ENCODE measurements at places on chromosomes 6 and 20. TPM values are rescaled to one million over a fixed set of nuclear protein-coding genes. Genes with fewer than 3 reads are reported as not detected.

GRCh38 chr6:56280126-56280525 lies 32.7 kb upstream of the COL21A1 start:
- DNase-seq, result no peak

Gene AKAP7
- polyA plus RNA-seq, result 1.0 TPM

DNA sequence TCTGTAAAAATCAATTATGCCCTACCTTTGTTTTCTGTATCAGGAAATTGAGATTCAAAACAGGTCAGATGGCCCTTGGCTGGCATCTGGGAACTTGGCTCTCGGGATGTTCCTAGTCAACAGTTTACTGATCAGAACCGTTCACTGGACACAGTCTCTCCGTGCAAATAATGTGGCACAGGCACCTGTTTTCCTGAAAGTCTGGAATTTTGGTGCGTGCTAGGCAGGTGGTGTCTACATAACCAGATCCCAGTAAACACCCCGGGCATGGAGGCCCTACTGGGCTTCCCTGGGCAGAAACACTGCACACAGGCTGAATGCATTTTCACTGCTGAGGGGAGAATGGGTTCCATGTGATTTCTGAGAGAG lies 7.5 kb downstream of the SNHG17 start:
- DNase-seq, result no peak

DNA sequence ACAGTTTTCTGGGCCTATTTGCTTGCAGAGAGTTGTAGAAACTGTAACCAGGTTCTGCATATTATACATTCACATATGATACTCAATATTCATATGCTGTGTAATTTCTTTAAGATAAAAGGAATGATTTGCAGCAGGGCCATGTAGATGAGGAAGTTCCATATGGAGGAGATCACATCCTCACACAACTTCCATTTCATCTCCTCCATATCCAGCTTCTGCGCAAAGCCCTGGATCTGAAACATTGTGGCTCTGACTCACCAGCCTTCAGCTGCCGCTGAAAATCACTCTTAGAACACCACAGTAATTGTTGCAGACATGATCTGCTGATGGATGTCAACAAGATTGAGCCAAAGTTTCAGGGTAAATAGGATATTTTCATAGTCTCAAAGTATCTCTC lies 57.7 kb downstream of the PXDC1 start:
- no peak for DNase-seq

DNA sequence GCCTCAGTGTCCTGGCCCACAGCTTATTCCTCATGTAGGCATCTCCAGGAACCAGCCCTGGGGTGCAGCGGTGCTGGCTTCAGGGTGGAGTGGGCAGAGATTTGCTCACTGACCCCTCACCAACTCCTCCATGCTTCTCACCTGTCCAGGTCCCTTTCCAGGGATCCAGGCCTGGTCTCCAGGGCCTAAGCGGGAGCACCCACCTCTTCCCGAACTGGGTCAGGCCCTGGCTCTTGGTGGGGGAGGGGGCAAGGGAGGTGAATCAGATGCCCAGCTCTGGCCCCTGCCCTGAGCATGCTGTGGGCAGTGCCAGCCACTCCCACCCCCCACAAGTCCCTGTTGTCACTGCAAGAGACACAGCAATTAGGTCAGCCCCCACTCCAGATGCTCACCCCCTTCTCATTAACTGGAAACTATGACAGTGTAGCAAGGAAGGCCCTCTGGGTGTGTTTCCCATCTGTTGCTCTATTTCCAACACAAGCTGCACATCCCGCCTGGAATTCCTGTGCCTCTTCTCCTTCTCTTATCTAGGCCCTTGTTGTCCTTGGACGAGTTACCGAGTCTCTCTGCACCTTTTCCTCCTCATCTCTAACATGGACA lies 37.0 kb downstream of the MDFI start:
- DNase-seq, result no peak

DNA sequence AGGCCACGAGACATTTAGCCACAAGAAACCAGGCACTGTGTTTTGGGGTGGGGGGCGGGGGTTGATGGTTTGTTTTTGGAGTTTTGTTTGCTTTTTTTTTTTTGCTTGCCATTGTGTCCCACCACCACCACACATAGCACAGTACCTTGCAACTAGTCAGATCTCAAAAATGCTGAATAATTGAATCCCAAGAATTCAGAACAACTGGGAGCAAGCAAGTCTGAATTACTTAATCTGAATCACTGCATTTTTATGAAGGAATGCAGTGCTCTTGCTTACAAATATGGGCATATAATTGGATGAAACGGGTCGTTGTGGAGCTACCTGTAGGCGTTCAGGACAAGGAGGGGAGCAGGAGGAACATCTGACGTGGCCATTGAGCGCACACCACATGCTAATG lies 151.5 kb upstream of the CDYL start:
- DNase-seq, result no peak

DNA sequence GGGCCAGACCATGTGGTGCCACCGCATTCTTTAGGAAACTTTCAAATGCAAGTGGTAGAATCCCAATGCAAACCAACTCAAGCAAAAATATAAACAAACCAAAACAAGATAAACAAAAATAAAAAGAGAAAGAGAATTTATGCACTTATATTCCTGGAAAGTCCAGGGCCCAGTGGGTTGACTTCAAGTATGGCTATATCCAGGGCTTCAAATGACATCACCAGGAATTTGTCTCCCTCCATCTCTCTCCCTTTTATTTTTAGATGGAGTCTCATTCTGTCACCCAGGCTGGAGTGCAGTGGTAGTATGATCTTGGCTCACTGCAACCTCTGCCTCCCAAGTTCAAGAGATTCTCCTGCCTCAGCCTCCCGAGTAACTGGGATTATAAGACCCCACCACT lies 56.1 kb upstream of the PNRC1 start:
- no peak for DNase-seq

Gene TRIM10
- polyA plus RNA-seq, result not detected

GRCh38 chr6:122996794-122997505 lies 915 bp downstream of the CLVS2 start:
- no peak for DNase-seq

Gene ADGRF5
- not detected for polyA plus RNA-seq

Gene CAPN11
- 0.11 TPM for polyA plus RNA-seq

GRCh38 chr6:7805078-7805849 lies 79.4 kb downstream of the BMP6 start:
- no peak for DNase-seq

DNA sequence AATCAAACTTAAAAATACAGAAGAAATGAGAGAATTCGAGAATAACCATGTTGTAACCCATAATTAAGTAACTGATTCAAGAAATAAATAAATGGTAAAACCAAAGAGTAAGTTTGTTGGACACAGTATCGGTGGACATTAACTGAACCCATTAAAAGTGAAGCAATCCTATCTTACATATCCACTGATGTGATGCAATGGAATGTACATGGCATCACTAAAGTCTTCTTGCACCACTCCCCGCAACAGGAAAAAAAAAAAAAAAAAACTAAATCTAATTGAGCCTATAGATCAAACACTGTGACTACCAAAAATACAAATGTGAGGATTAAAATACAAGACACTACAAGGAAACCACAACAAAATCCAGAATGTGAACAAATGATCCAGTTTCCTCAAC lies 7.9 kb downstream of the SNX14 start:
- peak; percentile 15 for DNase-seq

GRCh38 chr20:33693741-33694638 lies 7.8 kb upstream of the E2F1 start:
- DNase-seq, result no peak

DNA sequence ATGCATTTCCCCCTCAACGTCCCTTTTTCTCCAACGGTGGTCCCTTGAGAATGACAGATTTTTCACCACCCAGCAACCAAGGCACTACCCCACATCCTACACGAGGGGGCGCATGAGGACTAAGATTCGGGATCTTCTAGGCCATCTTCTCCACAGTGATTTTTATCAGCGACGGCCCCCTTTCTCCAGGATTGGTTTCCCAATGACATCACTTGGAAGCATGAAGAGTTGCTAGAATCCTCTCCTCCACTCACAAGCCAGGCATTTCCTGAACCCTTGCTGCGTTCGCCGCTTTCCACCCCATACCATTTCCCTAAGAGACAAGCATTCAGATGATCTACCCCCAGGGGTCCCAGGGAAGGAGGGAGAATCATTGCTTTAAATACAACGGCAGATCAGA lies 252.0 kb downstream of the HIVEP2 start:
- peak; percentile 51 for DNase-seq

GRCh38 chr20:2005831-2006426 lies 12.1 kb upstream of the PDYN start:
- peak; percentile 44 for DNase-seq

DNA sequence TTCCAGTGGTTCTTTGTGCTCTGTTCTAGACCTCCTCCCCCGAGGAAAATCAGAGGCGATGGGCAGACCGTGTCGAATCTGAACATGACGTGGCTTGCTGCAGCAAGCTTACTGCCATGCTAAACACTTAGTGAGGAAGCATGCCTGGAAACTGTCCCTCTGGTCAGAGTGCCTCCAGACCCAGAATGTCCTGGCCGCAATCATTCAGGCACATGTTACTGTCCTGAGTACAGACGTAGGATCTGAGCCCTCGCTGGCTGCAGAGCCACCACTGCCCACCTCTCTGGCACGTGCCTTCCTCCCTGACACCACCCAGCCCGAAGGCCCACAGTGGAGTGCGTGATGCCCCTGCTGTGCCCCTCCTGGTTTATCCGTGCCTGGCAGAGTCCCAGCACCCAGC lies 163.6 kb downstream of the SYNDIG1 start:
- no peak for DNase-seq

Gene AGPAT1
- polyA plus RNA-seq, result 40.5 TPM

DNA sequence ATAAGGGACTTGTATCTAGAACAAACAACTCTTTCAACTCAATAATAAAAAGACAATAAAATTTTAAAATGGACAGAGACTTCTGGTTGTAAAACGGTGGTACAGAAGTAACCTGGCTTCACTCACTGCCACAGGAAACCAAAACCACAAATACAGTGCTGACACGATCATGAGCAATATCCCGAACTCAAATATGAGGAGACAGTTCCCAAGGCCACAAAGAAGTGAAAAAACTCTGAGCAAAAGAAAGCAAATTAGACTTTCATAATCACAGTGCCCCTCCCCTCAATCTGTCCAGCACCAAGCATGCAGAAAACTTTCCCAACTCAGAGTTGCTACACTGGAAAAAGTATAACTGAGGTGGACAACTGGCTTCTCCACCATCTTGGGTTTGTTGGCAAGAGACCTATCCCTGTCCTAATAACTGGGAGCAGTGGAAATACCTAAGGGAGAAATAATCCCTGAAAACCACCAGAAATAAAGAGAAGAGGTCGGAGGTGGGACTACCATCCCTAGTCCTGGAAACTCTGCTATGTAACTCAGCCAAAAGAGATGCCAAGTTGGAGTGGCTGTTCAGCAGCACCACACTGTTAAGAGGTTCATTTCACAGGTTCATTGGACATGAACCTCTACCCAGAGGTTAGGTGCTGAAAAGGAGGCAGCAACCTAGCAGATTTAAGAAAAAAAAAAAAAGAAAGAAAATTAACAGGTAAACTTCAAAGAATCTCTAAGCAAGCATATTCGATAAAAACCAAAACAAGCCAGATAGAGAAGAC lies 55.5 kb downstream of the REV3L start:
- DNase-seq, result peak; percentile 88

Gene NEDD9
- polyA plus RNA-seq, result 18.2 TPM

- DNase-seq, result no peak
Measured at GRCh38 chr6:142947714-142948480, 2.9 kb upstream of the HIVEP2 start.

Gene SLC44A4
- not detected for polyA plus RNA-seq

GRCh38 chr20:63942250-63942951 lies 13.8 kb downstream of the UCKL1 start:
- peak; percentile 67 for DNase-seq

Gene CEP85L
- polyA plus RNA-seq, result 38.3 TPM

- no peak for DNase-seq
Measured at GRCh38 chr20:63864545-63864977, 509 bp upstream of the TPD52L2 start.

DNA sequence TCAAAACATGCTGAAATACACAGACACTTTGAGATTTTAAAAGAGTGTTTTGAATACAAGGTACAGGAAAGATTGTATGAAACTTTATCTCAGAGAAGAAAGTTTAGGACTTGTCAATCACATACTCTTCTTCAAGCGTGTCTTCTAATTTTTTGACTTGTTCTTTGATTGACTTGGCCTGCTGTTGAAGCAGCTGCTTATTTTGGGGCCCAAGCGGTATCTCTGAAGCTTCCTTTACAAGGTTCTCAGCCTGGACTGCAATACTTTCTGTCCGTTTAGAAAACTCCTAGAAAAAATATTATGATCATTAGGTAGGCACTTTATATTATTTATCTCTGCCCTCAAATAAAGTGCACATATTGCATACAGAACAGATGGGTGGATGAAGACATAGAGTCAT lies 201.3 kb downstream of the SYNE1 start:
- no peak for DNase-seq

GRCh38 chr6:129679758-129680157 lies 30.2 kb downstream of the ARHGAP18 start:
- no peak for DNase-seq

DNA sequence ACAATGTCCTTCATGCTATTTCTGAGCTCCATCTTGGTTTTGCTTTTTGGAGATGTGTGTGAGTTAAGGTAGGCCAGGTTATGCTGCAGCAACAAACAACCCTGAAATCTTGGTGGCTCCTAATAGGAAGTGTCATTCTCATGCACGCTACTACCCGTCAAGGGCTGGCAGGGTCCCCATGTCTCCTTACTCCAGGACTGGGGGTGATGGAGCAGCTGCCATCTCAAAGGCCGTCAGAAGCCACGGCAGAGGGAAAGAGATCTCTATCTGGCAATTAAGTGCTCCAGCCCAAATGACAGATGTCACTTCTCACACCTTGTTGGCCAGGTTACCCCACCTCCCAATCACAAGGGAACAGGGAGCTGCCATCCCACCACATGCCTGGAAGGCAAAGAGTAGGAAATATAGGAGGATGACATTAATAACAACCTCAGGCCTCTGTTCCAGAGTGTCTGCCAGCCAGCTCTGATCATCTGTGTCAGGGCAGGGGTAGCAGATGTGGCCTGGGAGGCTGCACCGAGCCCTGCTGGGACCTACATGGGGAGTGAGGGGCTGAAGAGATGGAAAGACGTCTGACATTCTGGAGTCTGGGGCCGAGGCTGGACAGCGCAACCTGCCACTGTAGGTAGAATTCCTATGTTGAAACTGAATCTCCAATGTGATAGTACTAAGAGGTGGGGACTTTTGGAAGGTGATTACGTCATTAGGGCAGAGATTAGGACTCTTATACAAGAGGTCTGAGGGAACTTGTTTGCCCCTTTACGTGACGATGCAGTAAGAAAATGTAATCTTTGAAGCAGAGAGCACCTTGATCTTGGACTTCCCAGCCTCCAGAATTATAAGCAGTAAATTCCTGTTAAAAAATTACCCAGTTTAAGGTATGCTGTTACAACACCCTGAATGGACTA lies 4.8 kb upstream of the SDCBP2 start:
- no peak for DNase-seq

Gene PPP1R16B
- polyA plus RNA-seq, result 2.6 TPM

Gene STX7
- 85.1 TPM for polyA plus RNA-seq

Gene FAM83B
- not detected for polyA plus RNA-seq

Gene FITM2
- polyA plus RNA-seq, result 0.32 TPM

Gene DEFB132
- not detected for polyA plus RNA-seq

DNA sequence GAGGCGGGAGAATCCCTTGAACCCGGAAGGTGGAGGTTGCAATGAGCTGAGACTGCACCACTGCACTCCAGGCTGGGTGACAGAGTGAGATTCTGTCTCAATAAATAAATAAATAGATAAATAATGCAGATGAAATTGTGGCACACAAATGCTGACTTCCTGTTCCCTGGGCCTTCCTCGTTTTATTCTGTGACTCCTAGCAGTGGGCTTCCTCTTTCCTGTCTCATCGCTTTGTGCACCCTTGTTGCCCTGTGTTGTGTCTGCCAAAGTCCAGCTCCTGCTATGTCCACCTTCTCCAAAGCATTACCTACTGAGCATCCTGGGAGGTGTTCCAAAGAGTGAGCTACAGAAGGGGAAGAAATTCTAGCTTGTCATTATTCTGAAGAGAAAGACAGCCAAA lies 100.2 kb upstream of the TIAM2 start:
- DNase-seq, result peak; percentile 14

Gene OR2J1
- polyA plus RNA-seq, result not detected
